Aorta (tissue), 5 donors: ENCODE measurements at places on chromosomes 6 and 20. TPM values are rescaled to one million over a fixed set of nuclear protein-coding genes. Genes with fewer than 3 reads are reported as not detected.

DNA sequence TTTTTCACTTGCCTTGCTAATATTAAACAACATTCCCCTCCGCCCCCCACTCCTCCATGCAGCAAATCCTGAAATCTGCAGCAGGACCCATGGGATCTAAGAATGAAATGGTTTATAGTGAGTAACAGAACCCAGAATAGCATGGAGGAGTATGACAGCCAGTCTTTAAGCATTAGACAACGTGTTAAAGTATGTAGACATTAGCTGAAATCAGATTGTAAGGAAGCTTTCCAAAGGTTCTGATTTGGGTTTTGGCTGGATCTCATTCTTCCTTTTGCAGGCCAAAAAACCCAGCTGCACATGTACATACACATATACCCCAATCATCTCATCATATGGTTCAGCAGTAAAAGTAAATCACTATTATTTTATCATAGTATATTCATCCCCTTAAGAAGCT is 126.5 kb downstream of the GJA10 start:
- no peak for DNase-seq

GRCh38 chr6:145758113-145758512 is 22.8 kb upstream of the EPM2A start:
- DNase-seq, result no peak

DNA sequence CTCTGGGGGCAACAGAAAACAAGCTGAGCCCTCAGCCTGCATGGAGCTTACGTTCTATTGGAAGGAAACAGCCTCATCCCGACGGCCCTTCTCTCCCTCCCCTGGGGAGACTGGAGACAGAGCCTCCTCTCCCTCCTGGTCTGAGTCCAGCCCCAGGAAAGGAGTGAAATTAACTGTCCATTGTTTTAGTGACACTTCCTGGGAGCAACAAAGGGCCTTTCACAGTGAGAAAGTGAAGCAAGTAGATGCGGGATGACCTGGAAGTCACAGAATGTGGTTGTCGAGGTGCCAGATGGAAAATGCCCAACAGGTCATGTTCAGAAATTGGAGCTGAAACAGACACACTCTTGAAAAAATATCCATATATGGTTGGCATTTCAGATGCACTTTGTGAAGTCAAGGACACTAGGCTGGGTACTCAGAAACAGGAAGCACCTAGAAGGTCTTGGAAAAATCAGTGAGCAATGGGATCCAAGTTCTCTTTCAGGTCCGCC is 77.8 kb downstream of the TFAP2C start:
- no peak for DNase-seq

GRCh38 chr20:2914160-2914559 is 40.9 kb downstream of the PTPRA start:
- DNase-seq, result no peak

DNA sequence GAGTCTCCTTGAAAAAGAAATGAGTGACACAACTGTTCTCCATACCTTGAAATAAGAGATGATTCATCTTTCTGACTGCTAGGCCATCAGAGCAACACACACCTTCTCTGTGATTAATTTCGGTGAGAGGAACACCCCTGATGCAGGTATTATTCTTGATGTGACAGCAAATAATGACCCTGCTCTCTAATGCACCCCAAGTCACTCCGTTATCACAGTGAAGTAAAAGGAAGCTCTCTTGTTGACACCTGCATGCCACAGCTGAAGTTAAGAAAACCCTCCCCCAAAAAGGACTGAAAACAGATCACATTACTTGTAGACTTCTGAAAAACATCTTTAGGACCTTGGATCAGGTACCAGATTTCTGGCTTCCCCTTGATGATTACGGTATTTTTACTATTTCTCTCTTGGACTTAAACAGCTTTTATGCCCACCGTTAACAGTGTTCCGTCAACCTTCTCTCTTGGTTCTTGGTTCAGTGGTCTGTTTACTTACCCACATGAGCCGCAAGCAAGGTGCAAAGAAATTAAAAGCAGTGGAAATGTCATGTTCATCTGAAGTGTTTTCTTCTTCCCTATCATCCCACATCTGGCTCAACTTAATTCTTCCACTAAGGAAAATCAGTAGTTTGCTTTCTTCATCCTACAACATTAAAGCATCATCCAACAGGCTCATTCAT is 249.7 kb downstream of the GMPR start:
- DNase-seq, result no peak

GRCh38 chr6:121901432-121901831 is 466.0 kb downstream of the GJA1 start:
- no peak for DNase-seq

DNA sequence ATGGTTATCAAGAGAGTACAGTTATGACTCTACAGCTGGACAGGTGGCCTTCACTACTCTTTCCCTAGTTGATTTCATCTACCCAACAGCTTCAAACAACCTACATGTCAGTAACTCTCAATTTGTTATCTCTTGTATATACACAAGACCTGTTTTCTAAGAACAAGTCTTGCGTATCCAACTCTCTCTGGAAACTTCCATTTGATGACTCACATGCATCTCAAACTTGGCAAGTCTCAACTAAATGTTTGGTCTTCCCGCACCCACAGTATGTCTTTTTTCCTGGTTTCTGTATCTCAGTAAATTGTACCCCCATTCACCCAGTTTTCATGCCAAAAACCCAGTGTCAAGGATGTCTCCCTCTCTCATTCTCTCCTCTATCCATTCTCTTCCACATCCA is 97.7 kb downstream of the BTBD9 start:
- no peak for DNase-seq

The EPPIN gene
- total RNA-seq, result not detected

DNA sequence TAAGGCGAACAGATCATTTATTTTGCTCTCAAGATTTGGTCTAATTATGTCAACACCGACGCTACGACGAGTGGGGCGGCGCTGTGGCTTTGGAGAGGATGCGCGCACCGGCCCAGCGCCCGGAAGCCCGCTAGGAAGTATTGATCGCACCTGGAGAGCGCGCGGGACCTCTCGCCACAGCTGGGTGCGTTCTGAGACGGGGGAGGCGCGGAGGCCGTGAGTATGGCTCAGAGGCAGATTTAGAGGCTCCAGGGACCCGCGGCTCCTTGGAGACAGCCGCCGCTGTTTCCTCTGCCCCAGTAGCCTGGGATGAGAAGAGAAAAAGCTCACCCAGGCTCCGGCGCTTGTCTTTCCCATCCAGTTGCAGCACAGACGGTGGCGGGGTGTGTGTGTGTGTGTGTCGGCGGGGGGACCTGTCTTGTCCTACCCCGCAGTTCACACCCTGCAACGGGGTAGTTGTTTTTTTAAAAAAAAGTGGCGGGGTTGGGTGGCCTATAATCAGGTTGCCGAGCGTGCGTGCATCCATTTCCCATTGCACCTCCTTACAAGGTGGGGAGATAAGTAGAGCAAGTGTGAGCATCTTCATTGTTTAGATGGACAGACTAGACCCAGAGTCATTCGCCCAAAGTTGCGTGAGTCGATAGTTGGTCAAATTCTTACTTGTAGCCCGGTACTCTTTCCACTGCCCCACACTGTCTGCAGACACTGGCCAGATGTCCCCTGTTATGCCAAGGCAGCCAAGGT is 11.2 kb downstream of the TFAP2D start:
- no peak for DNase-seq

The CFB gene
- total RNA-seq, result 56.7 TPM

The HAO1 gene
- not detected for total RNA-seq

DNA sequence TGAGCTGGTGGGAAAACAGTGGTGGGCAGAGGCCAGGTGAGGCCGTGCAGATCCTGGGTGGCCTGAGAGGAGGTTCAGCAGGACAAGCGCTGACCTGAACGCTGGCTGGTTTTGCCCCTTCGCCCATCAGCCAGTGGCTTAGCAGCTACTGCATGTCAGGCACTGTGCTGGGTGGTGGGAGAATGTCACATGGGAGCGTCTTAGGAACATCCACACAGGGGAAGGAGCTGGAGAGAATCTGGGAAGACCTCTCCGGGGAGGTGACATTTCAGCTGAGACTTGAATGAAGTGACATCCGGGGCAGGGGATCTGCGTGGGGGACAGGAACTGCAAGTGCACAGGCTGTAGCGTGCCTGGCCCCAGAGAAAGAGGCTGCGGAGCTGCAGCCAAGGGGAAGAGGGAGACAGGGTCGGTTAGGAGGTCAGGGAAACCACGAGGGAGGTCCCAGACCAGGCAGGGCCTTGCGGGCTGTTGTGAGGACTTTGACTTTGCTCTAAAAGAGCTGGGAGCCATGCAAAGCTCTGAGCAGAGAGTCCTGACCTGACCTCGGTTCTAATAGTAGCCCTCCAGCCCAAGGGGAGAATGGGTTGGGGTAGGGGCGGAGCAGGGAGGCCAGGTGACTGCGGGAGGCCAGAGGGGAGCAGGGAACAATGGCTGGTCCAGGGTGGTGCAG is 156.8 kb upstream of the PTPN1 start:
- DNase-seq, result no peak

The LAMA5 gene
- total RNA-seq, result 395 TPM

The HDGFL1 gene
- total RNA-seq, result not detected

DNA sequence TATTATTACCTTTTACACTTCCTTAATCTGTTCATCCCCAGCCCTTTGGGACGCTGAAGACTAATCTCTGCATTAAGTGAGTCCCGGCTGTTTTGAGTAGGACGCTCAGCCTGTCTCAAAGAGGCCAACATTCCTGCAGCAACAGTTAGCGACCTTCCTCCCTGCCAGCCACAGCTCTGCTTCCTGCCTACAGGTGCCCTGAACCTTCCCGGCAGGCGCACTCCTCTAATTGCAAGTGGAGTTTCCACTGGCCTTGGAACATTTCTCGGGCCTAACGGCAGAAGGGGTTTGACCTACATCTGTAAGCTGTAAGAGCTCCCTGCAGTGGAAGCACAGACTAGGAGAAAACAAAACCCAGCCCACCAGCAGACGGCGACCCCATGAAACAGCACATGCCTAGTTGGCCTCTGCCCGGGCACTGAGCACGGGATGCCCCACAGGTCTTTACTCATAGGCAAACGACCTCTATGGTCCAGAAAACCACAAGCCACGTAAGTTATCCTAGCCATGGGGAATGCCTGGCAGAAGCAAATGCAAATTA is 137.9 kb downstream of the DTNBP1 start:
- DNase-seq, result no peak

- no peak for DNase-seq
These were observed 10.0 kb downstream of the UCKL1 start for GRCh38 chr20:63945921-63946920.

The KCNK5 gene
- 5.2 TPM for total RNA-seq

GRCh38 chr6:128606611-128607010 is 86.2 kb upstream of the PTPRK start:
- DNase-seq, result no peak

DNA sequence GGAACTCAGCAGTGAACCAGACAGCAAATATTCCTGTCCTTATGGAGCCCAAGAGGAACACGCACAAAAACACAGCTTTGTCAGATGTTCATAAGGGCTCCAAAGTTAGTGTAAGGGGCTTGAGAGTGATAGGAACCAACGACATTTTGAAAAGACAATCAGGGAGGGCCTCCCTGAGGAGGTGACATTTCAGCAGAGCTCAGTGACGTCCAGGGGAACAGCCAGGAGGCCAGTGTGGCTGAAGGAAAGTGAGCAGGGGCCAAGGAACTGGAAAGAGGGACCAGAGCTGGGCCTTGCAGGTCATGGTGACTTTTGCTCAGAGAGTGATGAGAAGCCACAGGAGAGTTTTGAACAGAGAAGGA is 16.1 kb downstream of the NOL4L start:
- no peak for DNase-seq

GRCh38 chr6:143607974-143608373 is 69.8 kb upstream of the PHACTR2 start:
- no peak for DNase-seq

DNA sequence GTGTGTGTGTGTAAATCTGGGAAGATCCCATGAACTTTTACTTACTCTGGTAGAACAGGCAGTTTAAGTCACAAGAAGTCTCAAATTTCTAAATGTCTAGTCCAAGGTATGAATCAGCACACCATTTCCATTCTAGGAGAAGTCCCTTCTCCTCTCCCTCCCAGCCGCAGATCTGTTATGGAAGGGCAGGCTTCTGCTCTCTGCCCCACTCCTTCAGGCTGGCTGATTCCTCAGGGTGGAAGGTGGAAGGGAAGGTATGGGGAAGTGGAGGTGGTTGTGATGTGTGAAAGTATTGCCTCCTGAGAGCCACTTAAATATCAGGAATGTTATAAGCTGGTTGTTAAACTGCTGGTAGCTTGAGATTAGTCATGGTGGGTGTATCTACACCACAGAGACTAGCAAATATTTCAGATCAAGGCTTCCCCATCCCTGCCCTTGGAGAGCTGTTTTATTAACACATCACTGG is 44.5 kb upstream of the LAMA4 start:
- no peak for DNase-seq

DNA sequence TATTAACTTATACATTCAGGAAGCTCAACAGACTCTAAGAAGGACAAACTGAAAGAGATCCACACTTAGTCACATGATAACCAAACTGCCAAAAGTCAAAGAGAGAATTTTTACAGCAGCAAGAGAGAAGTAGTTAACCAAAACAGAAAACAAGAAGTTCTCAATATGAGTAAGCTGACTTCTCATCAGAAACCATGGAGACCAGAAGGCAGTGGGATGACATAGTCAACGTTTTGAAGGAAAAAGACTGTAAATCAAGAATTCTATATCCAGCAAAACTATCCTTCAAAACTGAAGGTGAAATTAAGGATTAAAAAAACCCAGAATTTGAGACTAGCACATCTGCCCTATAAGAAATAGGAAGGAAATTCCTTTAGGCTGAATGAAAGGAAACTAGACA is 60.4 kb downstream of the COL19A1 start:
- DNase-seq, result no peak

The MC3R gene
- not detected for total RNA-seq

- DNase-seq, result no peak
These were observed 41.1 kb upstream of the OSTM1 start for GRCh38 chr6:108115598-108116058.

The FNDC1 gene
- 1.4 TPM for total RNA-seq

DNA sequence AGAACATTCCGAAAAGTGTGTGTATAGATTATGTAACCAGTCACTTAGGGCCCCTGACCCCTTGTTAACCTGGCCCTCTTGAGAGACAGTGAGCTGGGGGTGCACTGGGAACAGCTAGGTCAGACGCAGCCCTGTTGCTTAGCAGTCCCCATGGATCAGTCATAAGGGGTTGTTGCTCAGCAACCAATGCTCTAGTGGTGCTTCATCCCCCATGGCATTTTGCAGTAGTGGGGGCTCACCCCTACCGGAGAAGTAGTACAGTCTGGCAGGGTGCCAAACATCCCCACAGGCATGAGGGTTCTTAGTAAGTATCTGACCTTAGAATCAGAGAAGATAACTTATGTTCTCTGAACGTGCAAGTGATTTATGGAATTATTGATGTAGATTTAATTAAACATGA is 12.3 kb downstream of the PKIB start:
- no peak for DNase-seq

DNA sequence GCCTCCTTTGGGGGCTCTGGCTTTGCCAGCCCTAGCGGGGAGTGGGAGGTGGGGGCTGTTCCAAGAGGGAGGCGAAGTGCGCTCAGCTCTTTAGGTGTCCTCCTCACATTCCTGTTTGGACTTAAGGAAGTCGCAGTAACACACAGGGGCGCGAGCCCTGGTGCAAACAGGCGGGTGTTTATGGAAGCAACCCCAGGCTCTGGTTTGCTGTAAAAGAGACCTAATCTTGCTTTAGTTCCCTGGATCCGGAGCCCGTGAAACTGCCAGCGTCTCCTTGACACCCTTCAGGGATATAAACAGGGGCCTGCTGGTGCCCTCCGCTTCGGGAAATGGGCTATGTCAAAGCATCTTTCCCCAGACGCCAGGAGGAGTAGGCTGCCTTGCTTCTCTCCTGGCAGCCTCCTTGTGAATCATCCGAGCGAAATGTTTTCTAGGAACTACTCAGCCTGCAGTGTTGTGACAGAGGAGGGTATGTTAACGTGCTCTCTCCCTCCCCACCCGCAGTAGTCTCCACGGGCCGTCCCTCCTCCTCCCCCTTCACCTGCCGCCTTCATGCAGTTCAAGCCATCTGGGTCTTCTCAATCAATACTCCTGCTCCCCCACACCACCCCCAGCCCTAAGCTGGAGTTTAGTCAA is 168.0 kb upstream of the LRFN2 start:
- DNase-seq, result no peak

The COL9A1 gene
- total RNA-seq, result not detected
